Hypothalamus (tissue), 51 donors: ENCODE measurements at places on chromosomes 6 and 20.

- DNase-seq: no peak
Observed at GRCh38 chr20:45545754-45546453, 1.3 kb downstream of the EPPIN start.

DNA sequence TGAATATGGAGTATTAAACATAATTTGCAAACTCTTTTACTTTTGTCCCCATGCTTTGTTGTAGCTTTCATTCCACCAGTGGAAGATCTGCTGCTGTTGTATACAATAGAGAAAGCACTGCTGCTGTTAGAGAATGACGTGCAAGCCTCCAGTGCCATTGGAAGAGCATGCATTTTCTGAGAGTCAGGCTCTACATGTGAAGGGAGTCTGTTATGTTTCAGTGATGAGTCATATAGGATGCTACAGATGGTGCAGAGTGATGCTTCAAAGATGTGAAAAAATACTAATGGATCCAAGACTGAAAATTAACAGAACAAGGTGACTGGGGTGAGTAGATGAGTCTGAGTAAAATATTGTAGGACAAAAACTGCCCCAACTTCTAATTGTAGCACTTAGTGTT, 22.4 kb upstream of the BACH2 start:
- no peak for DNase-seq

- no peak for DNase-seq
Observed at GRCh38 chr6:64932486-64932885, 774.5 kb downstream of the EYS start.

DNA sequence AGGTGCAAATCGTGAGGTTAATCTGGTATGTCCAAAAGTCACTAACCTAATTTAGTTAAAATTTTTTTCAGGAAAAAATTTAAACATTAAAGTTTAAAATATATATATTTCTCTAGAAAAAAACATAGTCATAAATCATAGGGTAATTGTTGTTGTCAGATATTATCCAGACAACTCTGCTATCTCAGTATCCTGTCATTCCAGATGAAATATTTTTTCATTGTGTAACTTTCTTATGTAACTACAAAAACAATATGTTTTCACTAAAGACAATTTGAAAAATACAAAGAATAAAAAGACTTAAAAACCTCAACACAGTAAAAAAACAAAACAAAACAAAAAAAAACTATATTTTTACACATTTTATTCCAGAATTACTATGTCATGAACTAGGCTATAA, 57.6 kb downstream of the TENT5A start:
- DNase-seq: no peak

- DNase-seq: no peak
Observed at GRCh38 chr20:58150772-58151171, 77.7 kb downstream of the ANKRD60 start.

DNA sequence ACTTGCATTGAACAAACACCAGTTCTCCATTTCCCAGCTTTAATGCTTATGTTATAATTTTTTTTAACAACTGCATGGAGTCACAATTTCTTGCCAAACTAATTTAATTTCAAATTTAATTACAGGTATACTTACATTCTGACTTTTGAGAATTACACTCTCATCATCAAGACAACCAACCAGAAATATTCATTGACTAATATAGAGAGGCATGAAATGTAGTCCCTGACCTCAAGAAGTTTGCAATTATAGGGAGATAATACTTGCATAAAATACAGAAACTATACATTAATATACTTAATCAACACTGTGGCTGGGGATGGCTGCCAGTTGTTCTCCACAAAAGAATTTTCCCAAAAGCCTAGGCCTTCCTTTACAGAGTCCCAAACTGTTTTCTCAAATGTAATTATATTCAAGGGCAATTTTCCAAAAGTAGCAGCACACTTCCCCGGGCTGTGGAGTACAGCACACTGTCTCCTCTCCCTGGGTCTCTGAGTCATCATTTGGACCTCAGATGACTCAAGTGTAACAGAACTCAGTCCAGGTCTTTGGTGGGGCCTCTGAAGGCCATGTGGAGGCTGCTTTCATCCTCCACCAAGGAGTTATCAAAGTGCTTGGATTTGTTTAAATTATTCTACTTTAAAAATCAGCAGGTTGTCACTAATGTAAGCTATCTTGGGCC, 114.1 kb downstream of the KIF16B start:
- DNase-seq: no peak

- DNase-seq: no peak
Observed at GRCh38 chr6:78505178-78505577, 362.2 kb upstream of the IRAK1BP1 start.

GRCh38 chr6:149468179-149468578, 16.6 kb downstream of the ZC3H12D start:
- no peak for DNase-seq

- DNase-seq: no peak
Observed at GRCh38 chr6:144737998-144738397, 452.9 kb downstream of the UTRN start.

DNA sequence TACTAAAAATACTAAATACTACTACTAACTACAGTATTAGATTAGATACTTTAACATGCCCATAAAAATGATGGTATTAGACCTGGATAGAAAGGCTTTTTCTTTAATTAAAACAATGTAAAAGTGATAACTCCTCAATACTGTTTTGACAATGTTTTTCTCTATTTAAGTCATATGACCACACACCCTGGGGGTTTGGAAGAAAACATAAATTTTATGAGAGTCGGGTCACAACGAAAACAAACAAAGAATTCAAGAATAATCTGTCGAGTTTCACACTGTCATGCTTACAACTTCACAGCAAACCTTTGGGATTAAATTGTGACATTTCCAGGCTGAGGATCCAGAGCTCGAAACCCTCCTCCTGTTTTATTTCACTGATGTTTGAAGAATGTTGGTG, 107.4 kb upstream of the SOX4 start:
- no peak for DNase-seq

- no peak for DNase-seq
Observed at GRCh38 chr6:158831571-158831970, 12.4 kb upstream of the EZR start.

- DNase-seq: no peak
Observed at GRCh38 chr20:44839481-44839880, 29.1 kb upstream of the RIMS4 start.

GRCh38 chr6:29071831-29072723, 15.0 kb downstream of the OR2B3 start:
- no peak for DNase-seq

DNA sequence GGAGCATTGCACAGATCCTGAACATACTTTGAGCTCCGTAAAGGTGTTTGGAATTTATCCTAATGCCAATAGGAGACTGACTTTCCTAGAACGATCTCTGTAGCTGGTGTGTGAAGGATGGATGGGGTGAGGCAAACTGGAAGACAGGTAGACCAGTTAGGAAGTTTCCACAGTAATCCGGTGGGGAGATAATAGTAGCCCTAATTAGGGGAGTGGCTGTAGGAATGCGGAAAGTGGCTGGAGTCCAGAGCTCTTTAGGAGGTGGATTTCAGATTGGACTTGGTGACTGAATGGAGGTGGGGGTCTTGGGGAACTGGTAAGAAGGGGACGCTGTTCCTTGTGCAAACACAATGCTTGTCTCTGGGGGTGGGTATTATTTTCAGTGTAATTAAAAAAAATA, 146.3 kb downstream of the SOX4 start:
- DNase-seq: no peak

DNA sequence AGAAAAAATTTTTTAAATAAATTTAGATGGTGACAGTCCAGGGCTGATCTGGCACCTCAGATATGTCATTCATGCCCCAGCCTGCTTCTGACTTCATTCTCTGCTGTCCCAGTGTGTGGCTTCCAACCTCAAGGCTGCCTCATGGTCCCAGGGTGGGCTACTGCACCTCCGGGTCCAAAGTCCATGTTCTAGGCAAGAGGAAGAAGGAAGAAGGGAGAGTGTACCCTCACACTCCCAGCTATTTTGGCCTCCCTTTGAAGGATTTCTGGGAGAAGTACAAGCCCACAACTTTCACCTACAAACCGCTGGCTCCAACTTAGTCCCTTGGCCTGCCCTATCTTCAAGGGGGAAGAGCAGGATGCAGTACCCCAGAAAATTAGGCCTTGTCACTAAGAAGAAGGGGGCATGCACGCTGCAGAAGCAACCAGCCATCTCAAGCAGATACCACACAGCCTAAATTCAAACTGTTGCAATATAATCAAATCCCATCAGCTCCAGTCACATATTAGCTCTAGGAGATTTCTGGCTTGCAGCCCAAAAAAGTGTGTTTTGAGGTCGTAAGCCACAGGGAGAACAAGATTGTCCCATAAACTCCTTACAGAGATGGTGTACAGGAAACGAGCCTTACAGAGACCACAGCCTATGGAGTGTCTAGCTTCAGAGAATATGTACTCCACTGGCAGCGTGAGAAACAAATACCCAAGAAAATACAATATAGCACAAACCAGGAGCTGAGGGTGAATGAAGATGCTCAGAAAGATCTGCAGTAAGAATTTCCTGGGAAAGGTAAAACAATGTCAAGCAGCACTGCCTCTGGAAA, 906 bp upstream of the BTN3A2 start:
- DNase-seq: no peak

DNA sequence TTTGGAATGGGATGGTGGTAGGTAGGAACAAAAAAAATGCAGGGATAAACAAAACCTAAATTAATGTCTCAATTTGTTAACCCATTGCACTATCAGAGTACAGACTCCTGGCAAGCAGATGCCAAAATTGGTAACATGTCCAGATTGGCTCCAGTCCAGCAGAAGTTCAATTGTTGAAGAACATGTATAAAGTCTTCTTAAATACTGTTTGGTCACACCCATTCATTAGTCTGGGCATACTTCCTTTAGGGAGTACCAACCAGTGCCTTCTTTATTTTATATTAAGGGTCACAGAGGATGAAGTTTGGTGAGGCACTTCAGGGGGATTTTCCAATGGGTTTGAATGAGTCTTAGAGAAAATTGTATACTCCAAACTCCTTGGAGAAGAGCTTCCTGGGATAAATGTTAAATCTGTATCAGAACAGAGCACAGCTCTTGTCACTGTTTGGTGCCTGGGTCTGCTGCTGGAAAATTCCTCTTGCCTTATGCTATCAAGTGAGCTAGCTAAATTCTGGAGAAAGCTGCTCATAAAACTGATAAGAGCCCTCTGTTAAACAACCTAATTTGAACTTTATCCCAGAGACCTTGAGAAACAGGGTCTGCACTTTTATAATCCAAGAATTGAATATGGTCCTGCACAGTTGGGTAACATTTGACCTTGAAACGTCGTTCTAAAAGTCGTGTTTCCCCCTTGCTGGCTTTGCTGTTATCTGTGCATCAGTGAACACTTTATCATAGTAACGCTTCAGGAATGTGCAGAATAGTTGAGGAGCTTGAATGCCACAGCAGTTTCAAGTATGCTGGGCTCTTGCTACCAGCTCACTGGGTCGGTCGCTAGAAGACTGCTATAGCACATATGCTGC, 334.1 kb upstream of the CITED2 start:
- no peak for DNase-seq

DNA sequence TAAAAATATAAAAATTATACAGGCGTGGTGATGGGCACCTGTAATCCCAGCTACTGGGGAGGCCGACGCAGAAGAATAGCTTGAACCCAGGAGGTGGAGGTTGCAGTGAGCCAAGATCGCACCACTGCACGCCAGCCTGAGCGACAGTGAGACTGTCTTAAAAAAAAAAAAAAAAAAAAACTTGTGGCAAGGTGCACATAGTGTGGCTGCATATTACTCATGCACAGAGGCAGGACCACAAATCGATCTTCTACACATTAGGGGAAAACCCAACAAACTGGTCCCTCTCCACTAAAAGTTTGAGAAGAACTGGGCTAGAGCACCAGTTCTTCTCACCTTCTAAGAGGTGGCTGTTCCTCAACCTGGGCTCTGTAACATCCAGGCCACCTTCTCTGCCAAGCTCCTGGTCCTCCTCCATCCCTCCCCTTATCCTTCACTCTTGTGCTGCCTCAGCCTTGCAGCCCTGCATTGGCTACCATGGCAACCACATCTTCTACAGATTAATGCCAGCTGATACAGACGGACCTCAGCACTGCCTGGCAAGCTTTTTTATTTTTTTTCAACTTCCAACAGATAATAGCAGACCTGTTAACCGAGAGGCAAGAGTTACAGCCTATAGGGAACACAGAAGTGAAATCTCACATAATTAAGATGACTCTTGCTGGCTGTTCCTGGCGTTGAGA, 88.0 kb downstream of the ATP9A start:
- DNase-seq: no peak

GRCh38 chr6:6909111-6909510, 198.7 kb upstream of the RREB1 start:
- no peak for DNase-seq

- DNase-seq: no peak
Observed at GRCh38 chr20:10864076-10864672, 190.4 kb upstream of the JAG1 start.
